ENCODE measurements at places on chromosomes 4 and X. TPM values are rescaled to one million over a fixed set of nuclear protein-coding genes. Genes with fewer than 3 reads are reported as not detected.

DNA sequence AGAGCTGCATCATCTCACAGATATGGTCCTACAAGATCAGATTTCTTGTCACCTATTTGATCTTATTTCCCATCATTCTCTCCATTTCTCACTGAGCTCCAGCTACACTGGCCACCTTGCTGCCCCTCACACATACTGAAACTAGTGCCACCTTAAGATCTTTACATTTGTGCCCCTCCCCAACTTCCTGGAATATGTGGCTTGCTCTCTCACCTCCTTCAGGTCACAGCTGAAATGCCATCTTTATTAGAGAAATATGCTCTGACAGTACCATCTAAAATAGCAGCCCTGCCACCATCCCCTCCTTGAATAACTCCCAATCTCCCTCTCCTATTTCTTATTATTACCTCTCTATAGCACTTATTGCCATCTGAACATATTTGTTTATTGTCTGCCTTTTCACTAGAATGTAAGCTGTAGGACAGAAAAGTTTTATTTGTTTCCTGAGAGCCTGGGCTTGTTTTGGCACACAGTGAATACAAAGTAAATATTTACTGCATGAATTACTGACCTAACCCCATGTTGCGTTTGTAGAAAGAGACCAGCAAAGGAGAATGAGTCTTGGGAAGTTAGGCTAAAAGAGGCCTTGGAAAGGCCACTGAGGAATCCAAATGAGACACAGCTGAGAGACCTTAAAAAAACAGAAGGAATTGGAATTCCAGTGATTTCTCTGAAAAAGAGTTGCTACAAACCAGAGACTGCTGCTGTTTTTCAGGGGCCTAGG lies 22.7 kb downstream of the DYNLT3 start:
- no peak for DNase-seq

GRCh38 chrX:25858273-25858880 lies 279.8 kb upstream of the MAGEB18 start:
- peak; percentile 42 for DNase-seq

DNA sequence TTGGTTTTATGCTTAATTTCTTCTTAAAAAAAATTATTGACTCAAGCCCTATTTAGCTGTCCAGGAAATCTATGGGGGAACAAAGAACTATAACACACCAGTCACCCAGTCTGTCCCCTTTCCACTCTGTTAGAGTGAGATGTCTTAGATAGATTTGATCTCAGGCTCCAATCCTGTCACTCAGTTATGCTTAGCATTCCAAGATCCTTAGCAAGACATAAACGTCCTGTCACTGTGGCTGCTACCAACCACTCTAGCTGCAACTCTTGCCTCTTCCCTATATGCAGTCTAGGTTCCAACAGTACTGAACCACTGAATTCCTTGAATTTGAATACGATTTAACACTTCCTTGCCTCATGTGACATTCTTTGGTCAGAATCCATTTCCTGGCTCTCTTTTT lies 241.9 kb upstream of the NWD2 start:
- DNase-seq, result no peak

GRCh38 chr4:7967501-7968261 lies 28.0 kb upstream of the AFAP1 start:
- DNase-seq, result peak; percentile 54

- no peak for DNase-seq
These were observed 2.2 kb downstream of the BTK start for GRCh38 chrX:101383679-101384205.

DNA sequence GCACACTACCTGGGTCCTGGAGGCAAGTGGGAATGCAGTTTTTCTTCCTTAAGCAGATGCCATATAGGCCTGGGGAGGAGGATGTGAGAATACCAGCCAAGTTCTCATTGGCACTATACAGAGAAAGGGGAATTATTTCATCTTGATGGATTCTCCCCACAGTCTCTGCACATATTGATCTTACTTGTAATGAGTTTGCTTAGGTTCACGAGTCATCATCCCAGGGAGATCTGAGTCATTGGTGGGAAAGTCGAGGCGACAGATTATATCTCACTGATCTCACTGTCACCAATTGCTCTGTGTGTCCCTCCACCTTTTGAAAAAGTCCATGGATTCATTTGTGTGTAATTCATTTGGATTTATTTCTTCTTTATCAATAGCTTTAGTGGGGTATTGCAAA lies 156.8 kb downstream of the AR start:
- no peak for DNase-seq

DNA sequence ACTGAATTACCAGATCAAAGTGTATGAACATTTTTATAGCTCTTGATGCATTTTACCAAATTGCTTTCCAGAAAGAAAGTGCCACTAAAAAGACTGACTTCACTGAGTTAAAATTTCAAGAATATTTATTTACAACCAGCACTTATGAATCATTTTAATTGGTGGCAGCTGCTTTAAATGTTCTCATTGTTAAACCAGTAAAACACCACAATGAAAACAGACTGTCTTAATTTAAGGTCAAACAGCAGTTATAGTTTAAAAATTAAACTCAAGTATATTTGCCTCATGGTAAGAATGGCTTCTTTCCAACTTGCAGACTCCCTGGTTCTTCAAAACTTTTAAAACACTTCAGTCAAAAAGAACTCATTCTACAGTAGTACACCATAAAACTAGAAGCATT lies 36.9 kb downstream of the AMMECR1 start:
- peak; percentile 62 for DNase-seq

DNA sequence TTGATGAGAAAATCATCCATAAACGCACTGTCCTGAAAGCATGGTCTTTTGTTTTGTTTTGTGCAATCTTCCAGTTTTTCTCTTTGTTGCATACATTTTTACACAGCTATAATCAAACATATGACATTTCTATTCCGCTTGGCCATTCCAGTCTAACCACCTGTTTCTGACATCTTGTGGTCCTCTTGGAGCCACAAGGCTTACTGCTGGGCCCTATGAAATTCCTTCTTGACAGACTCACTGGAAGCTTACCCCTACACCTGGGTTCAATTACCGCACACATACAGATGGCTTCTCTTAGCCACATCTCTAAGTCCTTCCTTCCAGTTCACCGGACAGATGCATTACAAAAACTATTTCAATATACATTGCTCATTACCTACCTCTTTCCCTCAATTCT lies 72.4 kb downstream of the PAPSS1 start:
- no peak for DNase-seq

DNA sequence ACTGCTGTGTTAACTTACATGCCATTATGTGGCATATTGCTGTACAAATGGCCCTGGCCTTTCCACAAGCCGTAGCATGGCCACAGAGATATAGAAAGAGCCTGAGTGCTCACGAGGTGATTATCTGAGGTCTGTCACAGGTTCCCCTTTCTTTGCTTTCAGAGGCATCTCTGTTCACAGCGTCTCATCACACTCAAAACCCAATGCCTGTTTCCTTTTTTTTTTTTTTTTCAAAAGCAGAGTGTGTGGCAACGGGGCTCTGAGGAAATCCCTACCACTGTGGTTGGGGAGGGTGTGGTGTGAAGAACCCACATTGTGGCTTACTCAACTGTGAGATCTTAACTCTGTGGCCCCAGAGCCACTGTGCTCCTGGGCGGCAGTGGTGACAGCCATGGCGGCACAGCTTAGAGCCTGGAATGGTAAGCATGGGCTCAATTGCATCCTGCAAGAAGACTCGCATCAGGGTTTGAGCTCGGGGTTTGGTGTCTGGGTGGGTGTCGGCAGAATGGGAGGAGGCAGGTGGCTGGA lies 30.8 kb downstream of the RTL5 start:
- no peak for DNase-seq

DNA sequence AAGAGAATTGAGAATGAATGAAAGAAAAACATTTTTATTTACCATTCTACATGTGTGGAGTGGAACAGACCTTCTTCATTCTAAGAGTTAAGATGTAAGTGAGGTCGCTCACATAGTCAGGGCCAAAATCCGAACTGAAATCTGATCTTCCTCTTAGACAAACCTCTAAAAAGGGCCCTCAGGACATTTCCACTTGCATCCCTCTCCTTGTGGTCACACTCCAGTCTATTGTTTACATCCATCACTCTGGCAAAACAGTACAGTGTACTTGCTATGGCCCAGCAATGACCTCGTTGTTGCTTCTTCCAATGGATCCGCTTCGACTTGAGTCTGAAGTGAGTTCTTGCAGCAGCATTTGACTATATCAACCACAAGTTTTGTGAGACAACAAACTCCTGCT lies 54.2 kb downstream of the MOSPD2 start:
- DNase-seq, result peak; percentile 20

DNA sequence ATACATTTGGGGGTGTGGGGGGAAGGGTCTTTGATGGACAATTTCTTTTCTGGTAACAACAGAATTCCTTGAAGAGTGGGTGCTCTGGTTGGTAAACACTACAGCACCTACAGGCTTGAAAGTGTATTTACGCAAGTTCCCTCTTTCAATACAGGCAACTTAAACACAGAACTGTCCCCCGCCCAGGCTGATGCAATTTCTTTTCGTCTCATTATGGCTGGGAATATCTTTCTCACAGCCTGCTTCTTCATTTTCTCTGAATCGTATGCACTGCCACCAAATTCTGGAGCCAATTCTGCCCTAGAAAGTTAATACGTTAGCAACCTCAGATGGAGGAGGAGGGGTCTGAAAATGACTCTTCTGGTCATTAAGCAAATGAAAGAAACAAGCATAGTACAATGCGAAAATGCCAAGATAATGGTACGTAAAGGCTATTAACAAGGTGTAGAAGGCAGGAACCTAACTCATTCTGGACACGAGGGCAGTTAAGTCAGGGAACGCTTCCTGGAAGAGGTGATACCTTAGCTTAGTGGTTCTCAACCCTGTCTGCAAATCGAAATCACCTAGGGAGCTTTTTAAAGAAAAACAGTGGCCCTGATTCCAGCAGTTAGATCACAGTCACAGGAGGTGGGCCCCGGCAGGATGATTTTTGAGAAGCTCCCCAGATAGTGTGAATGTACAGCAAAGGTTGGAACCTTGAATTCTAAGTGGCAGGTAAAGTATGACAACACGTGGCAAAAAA lies 1.0 kb downstream of the AGA start:
- peak; percentile 53 for DNase-seq

Gene NAA10
- 25.8 TPM for total RNA-seq

Gene CNKSR2
- 0.99 TPM for total RNA-seq

Gene NUP62CL
- total RNA-seq, result not detected

Gene EXOC1L
- not detected for total RNA-seq

Data from fibroblast of the aortic adventitia (primary cell).